Osteocyte (in vitro differentiated cells): ENCODE measurements at places on chromosomes 12 and 14. TPM values are rescaled to one million over a fixed set of nuclear protein-coding genes. Genes with fewer than 3 reads are reported as not detected.

Gene ZFHX2
- 3.8 and 5.7 TPM in 2 replicates for total RNA-seq

Gene SCAF11
- 128 and 129 TPM in 2 replicates for total RNA-seq

Gene RNU6-8
- not detected in 2 replicates for total RNA-seq

Gene ACTN1
- 371 and 380 TPM in 2 replicates for total RNA-seq

Gene RND1
- total RNA-seq: 0.89 and 1.0 TPM in 2 replicates

Gene TAS2R7
- not detected in 2 replicates for total RNA-seq

Gene NUDT4
- 44.0 and 49.7 TPM in 2 replicates for total RNA-seq
